Vagina (tissue), 2 donors: ENCODE measurements at places on chromosomes 5 and 9.

DNA sequence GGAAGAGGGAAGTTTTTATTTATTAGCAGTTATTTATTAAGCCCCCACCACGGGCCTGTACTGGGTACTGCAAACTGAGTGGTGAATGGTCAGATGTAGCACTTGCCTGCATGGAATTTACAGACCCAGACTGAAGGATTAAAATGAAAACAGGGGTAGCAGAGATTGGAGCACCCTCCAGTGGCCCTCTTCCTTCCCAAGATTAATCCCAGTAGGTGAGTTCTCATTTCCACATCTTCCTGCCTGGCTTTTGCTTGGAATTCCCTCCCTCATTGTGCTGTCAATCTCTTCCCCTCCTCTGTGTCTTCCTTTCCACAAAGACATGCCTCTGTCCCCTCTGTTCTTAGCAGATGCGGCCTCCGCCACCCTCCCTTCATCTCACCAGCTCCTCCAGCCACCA lies 39.2 kb downstream of the MVB12B start:
- no peak for DNase-seq

DNA sequence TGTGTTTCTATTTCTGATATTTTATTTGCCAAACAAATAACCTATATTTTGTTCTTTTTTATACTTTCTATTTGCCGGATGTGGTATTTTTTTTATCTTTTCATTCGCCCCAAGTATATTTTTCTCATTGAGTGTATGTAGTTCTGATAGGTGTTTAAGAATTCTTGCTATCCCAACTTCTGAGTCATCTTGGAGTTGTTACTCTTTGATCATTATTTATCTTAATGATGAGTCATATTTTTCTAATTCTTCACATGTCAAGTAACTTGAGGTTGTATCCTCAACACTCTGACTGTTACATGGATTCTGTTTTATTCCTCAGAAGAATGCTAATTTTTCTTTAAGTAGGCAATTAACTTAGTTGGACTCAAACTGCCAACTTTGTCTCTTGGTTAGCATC lies 498.1 kb downstream of the TLE1 start:
- no peak for DNase-seq

DNA sequence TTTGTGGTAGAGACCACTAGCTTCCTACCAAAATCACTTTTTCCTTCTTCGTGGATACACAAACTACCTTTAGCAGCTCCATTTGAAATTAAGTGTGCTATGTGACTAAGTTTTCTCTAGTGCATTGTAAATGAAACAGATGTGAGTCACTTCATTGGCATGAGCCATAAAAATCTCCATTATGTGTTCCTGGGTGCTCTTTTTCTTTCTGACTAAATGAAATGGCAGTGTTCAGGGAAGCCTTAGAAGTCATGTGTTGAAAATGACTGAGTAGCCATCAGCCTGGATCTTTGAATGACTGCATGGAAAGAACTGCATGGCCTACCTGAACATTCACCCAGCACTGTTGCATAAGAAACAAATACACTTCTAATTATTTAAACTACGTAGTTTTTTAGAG lies 107.9 kb downstream of the NDUFAF2 start:
- no peak for DNase-seq

GRCh38 chr9:134686896-134687295 lies 45.3 kb downstream of the COL5A1 start:
- DNase-seq, result no peak

GRCh38 chr5:154312576-154312975 lies 122.0 kb downstream of the GALNT10 start:
- DNase-seq, result peak; percentile 5

DNA sequence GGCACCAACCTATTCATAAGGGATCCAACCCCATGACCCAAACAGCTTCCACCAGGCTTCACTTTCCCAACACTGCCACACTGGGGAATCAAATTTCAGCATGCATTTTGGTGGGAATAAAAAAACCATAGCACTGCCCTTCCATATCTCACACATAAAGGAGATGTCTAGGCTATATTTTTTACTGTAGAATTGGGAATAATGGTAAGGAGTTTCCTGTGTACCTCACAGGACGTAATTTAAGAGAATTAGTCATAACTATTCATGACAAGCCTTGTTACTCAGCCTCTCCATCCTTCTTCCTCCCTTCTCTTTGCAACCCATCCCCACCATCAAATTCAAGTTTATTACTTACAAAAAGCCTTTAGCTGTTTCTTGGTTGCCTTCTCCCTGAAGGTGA lies 352.1 kb downstream of the MLLT3 start:
- DNase-seq, result no peak

GRCh38 chr9:34378376-34379060 lies 1.8 kb upstream of the MYORG start:
- no peak for DNase-seq

GRCh38 chr5:37886242-37886905 lies 46.5 kb upstream of the GDNF start:
- no peak for DNase-seq
